HepG2 (cell line): ENCODE measurements at places on chromosomes 1 and 21. TPM values are rescaled to one million over a fixed set of nuclear protein-coding genes. Genes with fewer than 3 reads are reported as not detected.

Gene FCRL5
- not detected in 2 replicates for total RNA-seq

Gene ADGRL2
- total RNA-seq = 14.5 and 15.3 TPM in 2 replicates

Gene SLC5A3
- 10.1 and 11.2 TPM in 2 replicates for total RNA-seq

Gene GLMN
- 18.4 and 27.8 TPM in 2 replicates for total RNA-seq

Gene CRNN
- not detected in 2 replicates for total RNA-seq

Gene FCGR3A
- not detected in 2 replicates for total RNA-seq

Gene AMIGO1
- 1.00 and 1.3 TPM in 2 replicates for total RNA-seq

Gene AMPD1
- not detected in 2 replicates for total RNA-seq

Gene FCRLB
- total RNA-seq = 0.11 TPM in 1 of 2 replicates, not detected in the other

Gene COL18A1
- total RNA-seq = 21.2 and 102 TPM in 2 replicates

Gene KCNA2
- total RNA-seq = not detected in 2 replicates

Gene ATP1A4
- total RNA-seq = not detected in 2 replicates

Gene C4BPA
- total RNA-seq = 18.7 and 32.1 TPM in 2 replicates

Gene SLFNL1
- total RNA-seq = 0.07 TPM in 1 of 2 replicates, not detected in the other

Gene MNDA
- total RNA-seq = not detected in 2 replicates

Gene FMN2
- total RNA-seq = not detected in 2 replicates

Gene TEX38
- not detected in 2 replicates for total RNA-seq

Gene TAS1R1
- 0.98 and 1.4 TPM in 2 replicates for total RNA-seq

Gene ILDR2
- 0.04 and 0.17 TPM in 2 replicates for total RNA-seq
